ENCODE measurements at places on chromosomes 2 and 18.

GRCh38 chr2:10532638-10533101, 84.5 kb upstream of the ODC1 start:
- no peak for DNase-seq

DNA sequence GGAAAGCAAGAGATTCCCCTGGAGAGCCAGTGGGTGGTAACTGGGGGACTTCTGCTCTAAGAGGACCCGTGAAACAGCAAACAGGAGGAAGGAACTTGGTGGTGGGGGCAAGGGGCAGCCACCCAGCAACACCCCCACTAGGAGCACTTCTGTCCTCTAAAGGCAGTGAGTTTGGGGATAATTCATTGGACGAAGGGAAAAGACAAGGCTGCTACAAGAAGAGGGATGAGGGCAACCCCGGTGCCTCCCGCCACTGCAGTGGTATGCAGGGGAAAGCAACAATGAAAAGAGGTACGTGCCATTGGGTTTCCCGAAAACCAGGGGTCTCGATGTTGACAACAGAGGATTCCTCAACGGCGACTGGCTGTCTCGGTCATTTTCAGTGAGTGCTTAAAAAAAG, 9.1 kb downstream of the RPL31 start:
- DNase-seq, result no peak

DNA sequence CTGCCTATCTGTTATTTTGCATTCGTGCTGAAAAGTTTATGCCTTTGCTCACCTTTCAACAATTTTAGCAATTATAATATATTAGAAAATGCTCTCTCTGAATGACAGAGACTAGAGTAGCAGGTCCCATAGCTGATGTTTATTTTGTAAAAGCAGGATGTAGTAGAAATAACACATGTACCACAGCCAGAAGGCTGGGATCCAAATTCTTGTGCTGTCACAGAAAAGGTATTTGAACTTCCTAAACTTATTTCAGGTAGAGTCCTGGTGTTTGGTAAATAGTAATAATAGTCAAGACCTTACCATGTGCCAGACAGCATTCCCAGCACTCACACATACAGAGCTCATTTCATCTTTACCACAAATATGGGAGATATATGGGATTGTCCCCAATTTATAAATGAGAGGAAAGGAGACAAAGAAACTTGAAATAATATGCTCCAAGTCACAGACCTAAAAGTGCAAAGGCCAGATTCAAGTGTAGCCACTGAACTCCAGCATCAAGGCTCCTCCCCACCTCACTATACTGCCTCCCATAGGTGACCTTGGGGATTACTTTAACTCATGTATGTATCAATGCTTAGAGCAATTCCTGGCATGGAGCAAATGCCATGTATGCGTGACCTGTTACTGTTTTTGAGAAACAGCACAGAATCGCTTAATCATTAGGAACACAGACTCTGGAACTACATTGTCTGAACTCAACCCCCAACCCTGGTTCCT, 284.7 kb upstream of the RAB12 start:
- no peak for DNase-seq

- DNase-seq, result no peak
These were observed 550.1 kb downstream of the SPAG16 start for GRCh38 chr2:213834331-213834730.

- DNase-seq, result no peak
These were observed 120.3 kb downstream of the RDH14 start for GRCh38 chr2:18440141-18440661.

- no peak for DNase-seq
These were observed 71.3 kb downstream of the TMEM18 start for GRCh38 chr2:605674-606608.

DNA sequence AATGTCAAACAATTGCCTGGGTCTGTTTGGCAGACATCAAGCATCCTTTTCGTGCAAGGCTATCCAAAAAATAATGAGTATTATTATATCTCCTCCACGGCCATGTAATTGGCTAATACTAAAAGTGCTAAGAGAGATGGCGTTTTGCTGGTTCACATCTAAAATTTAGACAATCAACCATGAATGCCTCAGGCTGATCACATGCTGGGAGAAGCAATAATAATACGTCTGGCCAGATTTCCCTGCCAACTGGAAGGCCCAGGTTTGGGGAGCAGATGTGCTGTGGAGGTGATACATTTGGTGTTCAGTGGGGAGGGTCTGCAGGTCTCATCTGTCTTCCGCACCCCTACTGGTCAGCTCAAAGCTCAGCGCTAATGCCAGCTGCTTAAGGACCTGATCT, 60.3 kb upstream of the CREB1 start:
- no peak for DNase-seq

- DNase-seq, result no peak
These were observed 144.2 kb downstream of the DCDC2C start for GRCh38 chr2:3847397-3848052.

GRCh38 chr2:43958397-43959275, 37.2 kb downstream of the LRPPRC start:
- no peak for DNase-seq

- DNase-seq, result no peak
These were observed at the start of gene ATP6V1B1 for GRCh38 chr2:70935468-70936164. Gene ATP6V1B1, plus strand, starts transcription at chr2:70935900. Its CDS starts 55 bp downstream, at chr2:70935955.

- DNase-seq, result no peak
These were observed 1366.3 kb upstream of the TMEFF2 start for GRCh38 chr2:193561054-193561453.

GRCh38 chr2:32135409-32135808, 30.3 kb upstream of the SLC30A6 start:
- peak; percentile 58 for DNase-seq

- DNase-seq, result no peak
These were observed 601 bp downstream of the WDR35 start for GRCh38 chr2:19989342-19989666.

GRCh38 chr18:13539050-13539449, 187.3 kb downstream of the FAM210A start:
- DNase-seq, result no peak

GRCh38 chr2:222672068-222672401, 577 bp downstream of the MOGAT1 start:
- DNase-seq, result no peak

DNA sequence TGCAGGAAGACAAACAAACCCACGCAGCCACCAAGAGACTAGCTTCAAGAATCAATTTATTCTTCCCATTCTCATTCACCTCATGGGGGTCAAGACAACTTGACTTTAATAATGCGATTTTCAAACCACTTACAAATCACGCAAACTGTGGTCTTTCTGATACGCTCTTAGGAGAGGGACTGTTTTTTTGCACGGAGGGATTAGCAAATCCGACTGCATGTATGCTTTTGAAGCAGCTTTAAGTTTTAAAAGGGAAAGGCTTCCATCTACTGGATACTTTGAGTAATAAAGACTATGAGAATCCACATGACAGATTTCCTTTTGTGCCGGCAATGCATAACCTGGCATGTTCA, 322.9 kb upstream of the KCNJ3 start:
- peak; percentile 56 for DNase-seq

- DNase-seq, result no peak
These were observed 39.7 kb downstream of the GRHL1 start for GRCh38 chr2:9991221-9991620.

DNA sequence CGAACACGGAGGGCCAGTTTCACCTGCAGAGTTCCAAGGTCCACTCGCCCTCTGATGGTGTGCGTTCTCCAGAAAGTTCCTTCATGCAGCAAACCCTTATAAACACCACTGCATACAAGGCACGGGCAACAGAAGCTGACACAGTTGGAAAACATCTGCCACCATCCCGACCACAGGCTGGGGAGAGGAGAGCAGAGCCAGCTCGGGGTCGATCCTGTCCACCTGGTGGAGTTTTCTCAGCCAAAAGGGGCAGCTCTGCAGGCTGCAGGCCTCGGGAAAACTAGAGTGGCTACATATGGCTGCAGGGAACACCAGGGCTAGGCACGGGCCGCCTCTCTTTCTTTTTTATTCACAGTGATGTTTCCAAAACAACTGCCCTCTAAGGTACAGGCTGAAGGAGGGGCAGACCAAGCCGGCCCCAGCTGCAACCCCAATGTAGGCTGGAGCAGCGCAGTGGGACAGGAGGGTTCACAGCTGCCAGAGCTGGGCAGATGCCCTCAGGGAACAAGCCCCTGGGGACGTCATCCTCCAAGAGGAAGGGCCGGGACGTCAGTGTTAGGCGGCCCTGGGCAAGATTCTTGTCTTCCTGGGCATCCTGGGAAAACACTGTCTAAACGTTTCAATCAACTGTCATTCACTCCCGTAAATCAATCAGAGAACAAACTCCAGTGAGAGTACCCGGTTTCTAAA, 274.7 kb downstream of the TWIST2 start:
- no peak for DNase-seq

- DNase-seq, result no peak
These were observed 6.2 kb downstream of the GMCL1 start for GRCh38 chr2:69835666-69836065.

- no peak for DNase-seq
These were observed 55.2 kb downstream of the ANKMY1 start for GRCh38 chr2:240502430-240503121.

GRCh38 chr18:26454616-26455015, 93.7 kb downstream of the KCTD1 start:
- no peak for DNase-seq

- no peak for DNase-seq
These were observed 9.4 kb downstream of the CYP26B1 start for GRCh38 chr2:72138011-72138881.

DNA sequence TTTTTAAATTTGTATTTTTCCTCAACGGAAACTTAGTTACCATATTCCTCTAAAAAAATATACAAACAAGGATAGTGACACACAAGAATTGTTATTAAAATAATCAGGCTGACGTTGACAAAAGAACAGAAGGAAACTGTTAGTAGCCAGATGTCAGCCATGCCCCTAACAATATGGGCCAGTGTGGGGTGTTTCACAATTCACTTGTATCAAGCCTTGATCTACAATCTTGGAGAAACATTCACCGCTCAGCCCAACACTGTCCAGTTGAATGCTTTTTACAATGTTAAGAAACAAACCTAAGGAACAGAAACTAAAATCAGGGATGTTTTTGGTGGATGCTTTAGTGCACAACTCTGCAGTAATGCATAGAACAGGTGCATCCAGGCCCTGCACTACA, 44.6 kb downstream of the TMEFF2 start:
- no peak for DNase-seq

- DNase-seq, result no peak
These were observed 263.1 kb upstream of the ID2 start for GRCh38 chr2:8418721-8419120.

DNA sequence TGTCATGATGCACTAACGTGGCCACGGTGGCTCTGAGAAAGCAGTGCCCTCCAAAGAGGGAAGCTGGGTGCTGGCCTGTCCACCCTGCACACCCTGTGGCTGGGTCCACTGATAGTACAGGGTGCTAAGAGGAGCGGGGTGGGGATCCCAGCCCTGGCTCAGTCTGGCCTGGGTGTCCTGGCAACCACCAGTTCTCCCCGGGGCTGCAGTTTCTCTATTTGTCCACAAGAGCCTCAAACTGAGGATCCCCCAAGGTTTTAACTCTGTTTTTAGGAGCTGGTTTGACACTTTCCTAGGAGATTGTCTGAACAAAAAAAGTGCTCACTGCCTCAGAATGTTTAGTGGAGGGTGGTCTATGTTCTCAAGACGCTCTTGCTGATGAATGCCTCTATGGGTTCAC, 29.0 kb downstream of the EDAR start:
- DNase-seq, result no peak

- no peak for DNase-seq
These were observed 24.0 kb downstream of the PDCD1 start for GRCh38 chr2:241834527-241835210.

DNA sequence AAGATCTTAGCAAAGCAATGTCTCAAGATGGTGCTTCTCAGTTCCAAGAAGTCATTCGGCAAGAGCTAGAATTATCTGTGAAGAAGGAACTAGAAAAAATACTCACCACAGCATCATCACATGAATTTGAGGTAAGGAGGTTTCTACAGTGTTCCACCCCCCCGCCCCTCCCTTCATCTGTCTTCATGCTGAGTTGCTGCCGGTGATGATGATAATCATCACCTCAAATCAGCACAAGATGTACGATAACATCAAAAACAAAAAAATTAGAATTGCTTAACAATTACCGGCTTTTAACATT, 14.6 kb downstream of the UGP2 start:
- no peak for DNase-seq

- peak; percentile 12 for DNase-seq
These were observed 616.7 kb downstream of the GALR1 start for GRCh38 chr18:77866351-77866750.

DNA sequence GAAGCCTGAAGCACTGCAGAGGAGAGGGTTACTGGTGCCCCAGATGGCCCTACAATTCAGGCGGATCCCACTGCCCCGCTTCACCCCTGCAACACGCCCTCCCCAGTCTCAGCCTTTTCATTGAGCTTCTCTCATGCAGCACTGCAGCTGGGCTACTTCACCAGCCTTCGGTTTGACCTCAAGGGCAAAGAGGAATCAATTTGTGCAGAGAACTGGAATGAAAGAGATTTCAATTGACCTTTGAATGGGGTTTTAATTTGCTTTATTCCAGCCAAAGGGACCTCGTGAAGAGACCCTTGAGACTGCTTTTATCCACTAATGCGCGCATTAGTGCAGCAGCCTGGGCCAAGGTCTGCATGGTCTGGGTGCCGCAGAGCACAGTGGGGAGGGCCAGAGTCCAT, 8.8 kb upstream of the POMC start:
- no peak for DNase-seq

GRCh38 chr18:48632676-48633257, 93.9 kb downstream of the CTIF start:
- no peak for DNase-seq

- peak; percentile 84 for DNase-seq
These were observed 37.8 kb downstream of the PCBP1 start for GRCh38 chr2:70124983-70125480.

- no peak for DNase-seq
These were observed 711 bp downstream of the GPR17 start for GRCh38 chr2:127646487-127647241.

GRCh38 chr18:23580677-23581367, 5.5 kb downstream of the NPC1 start:
- DNase-seq, result no peak

GRCh38 chr2:230134496-230135129, 65.9 kb upstream of the SLC16A14 start:
- peak; percentile 91 for DNase-seq

DNA sequence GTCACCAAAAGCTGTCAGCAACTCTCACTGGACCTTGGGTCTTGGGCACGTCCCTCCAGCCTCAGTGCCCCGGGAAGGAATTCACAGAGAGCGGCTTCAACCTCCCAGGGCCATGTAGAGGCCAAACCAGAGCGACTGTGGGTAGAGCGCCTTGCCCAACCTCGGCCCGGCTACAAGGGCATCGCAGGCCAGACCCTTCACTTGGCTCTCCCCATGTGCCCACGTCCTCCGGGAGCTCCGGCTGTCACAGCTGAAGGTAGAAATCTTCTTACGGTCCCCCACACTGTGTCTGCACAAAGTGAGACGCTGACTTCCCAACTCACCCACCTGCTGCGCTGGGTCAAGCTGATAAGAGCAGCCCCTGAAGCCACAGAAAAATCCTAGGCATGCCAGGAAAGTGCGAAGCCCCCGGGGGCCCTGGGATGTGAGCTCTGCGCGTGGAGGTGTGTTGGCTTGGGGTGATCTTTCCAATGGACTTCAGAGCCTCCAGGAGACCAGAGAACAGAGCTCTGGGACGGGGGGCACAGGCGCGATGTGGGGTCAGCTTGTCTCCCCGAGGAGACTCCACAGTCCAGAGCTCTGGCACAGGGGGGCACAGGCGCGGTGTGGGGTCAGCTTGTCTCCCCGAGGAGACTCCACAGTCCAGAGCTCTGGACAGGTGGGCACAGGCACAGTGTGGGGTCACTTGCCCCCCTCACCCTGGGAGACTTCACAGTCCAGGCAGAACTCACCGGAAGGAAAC, 105.5 kb downstream of the RTP5 start:
- DNase-seq, result no peak

Measured in NB4 (cell line).